CD4-positive, alpha-beta memory T cell (primary cell): ENCODE measurements at places on chromosomes 13 and 19. TPM values are rescaled to one million over a fixed set of nuclear protein-coding genes. Genes with fewer than 3 reads are reported as not detected.

DNA sequence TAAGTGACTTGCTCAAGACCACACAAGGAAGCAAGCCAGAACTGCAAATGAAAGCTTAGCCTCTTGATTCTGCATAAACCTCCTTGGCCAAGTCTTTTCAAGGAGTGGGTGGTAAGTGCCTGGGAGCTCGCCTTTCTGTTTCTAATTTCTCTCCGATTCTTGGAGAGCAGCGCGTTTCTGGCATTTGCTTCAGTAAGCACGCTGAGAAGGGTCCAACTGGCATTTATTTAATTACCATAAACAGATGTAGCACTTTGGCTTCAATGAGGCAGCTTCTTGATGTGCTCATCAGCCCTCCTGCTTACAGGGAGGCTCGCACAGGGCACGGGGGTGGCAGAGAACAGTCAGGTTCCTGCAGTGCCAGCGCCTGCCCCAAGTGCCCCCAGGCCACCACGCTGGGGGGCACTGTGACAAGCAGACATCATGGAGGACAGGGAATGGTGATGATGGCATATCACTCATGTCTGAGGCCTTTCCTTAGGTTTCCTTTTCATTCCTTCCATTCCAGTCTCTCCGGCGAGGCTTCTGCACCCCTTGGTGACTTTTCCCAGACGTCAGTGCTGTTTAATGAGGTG, 13.3 kb downstream of the SIAH3 start:
- DNase-seq = no peak

- DNase-seq = no peak
Measured at GRCh38 chr13:48123812-48124211, 28.9 kb upstream of the MED4 start.

GRCh38 chr19:14096272-14096992, 5.9 kb upstream of the SAMD1 start:
- DNase-seq = no peak

DNA sequence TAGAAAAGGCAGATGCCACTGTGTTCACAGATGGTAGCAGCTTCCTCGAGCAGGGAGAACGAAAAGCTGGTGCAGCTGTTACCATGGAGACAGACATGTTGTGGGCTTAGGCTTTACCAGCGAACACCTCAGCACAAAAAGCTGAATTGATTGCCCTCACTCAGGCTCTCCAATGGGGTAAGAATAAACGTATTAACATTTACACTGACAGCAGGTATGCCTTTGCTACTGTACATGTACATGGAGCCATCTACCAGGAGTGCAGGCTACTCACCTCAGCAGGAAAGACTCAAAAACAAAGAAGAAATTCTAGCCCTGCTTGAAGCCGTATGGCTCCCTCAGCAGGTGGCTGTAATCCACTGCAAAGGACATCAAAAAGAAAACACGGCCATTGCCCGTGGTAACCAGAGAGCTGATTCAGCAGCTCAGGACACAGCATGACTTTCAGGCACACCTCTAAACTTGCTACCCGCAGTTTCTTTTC, 197.7 kb downstream of the ZNF737 start:
- no peak for DNase-seq

GRCh38 chr19:17086120-17086519, 10.5 kb downstream of the MYO9B start:
- no peak for DNase-seq

- DNase-seq = no peak
Measured at GRCh38 chr13:26026211-26026610, 25.6 kb downstream of the SHISA2 start.

DNA sequence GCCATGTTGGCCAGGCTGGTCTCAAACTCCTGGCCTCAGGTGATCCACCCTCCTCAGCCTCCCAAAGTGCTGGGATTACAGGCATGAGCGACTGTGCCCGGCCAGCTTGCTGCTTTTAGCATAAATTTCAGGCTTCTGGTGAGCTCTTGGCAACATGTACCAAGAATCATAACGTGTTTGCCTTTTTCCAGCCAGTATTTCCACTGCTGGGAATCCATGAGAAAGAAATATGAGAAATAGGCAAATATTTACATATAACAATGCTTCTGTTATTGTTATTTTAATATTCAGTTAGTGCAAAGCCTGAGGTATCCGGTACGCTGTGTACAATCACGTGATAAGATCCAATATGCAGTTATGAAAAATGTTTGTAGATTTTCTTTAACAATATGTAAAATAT, 29.2 kb upstream of the CERS4 start:
- no peak for DNase-seq

- DNase-seq = no peak
Measured at GRCh38 chr13:97341135-97341534, 92.8 kb upstream of the RAP2A start.

DNA sequence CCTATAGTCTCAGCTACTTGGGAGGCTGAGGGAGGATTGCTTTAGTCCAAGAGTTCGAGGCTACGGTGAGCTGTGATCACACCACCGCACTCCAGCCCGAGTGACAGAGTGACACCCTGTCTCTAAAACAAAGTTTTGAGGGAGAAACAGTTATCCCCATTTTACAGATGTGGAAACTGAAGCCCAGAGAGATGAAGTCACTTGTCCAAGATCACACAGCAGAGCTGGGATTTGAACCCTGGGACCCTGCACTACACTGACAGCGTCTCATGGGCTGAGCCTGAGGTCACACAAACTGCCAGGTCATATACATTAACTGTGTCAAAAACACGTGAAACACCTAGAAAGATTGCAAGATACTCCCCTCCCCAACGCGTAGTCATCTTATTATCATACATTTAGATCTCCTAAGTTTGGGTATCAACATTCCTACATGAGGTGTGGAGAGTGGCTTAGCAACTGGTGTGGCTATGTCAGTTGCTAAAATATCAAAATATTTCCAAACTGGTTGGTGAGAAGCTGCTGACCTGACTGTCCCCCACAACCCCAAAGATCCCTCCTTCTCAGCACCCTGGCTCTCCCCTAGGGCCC, 8.2 kb downstream of the FCGBP start:
- no peak for DNase-seq

The ZNF566 gene
- total RNA-seq = 30.6 TPM

The FPR2 gene
- not detected for total RNA-seq

The ZSCAN4 gene
- total RNA-seq = not detected

The PCDH20 gene
- not detected for total RNA-seq

The FXYD7 gene
- total RNA-seq = 10.1 TPM

The LILRA2 gene
- 0.47 TPM for total RNA-seq
